ENCODE measurements at places on chromosomes 1 and 21.

GRCh38 chr1:183841550-183841949 is 36.6 kb downstream of the RGL1 start:
- DNase-seq, result no peak

- no peak for DNase-seq
These were observed 19.7 kb upstream of the CAPZB start for GRCh38 chr1:19504796-19505692.

- no peak for DNase-seq
These were observed 1450.2 kb downstream of the BRINP3 start for GRCh38 chr1:189027512-189027911.

- no peak for DNase-seq
These were observed 186.3 kb upstream of the DMRTA2 start for GRCh38 chr1:50609508-50609907.

DNA sequence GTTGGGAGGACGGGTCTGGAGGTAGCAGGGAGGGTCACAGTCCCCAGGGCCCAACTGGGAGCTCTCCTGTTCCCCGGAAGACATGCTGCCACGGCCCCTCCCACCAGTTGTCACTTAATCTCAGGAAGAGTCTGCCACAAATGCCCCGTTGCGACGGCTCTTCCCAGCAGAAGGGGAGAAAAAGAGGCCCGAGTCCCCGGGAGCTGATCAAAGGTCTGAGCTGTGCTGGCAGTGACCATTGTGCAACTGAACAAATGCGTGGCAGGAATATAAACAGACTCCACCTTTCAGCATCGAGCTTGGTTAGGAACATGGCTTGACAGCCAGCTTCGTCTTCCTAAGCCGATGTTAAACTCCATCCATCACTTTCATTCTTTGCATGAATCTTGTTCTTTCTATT is 27.8 kb upstream of the ZBTB21 start:
- no peak for DNase-seq

- no peak for DNase-seq
These were observed 41.7 kb upstream of the ECE1 start for GRCh38 chr1:21331752-21332478.

DNA sequence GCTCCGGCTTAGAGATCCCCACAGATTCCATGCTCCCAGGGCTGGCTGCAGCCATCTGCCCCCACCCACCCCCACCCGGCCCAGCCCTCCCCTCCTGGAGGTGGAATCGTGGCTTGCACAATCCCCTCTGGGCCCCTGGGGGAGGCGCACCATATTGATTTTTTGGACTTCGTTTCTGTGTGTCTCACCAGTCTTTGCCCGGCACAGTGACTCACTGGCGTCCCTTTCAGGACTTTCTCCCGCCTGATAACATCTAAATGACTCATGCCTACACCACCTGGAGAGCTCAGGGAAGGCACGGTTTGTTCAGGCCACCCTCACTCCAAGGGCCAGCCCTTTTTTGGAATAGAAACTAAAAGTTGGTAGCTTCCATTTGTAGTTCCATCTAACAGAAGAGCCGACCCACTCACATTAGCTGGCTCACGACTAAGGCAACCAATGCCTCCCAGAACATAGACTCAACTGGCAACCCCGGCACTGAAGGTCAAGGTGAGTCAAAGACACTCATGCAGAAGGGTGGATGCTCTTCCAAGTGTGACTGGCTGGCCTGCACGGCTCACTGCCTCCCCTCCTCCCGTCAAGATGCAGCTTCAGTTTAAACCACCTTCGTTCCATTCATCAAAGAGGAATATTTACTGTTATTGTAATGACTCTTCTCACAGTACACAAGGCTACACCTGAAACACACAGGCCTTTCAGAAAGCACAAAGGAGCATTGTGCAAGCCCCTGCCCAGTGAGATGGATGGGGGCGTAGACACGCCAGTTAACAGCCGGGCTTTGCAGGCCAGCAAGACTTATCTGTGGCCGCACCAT is 18.1 kb upstream of the ETS2 start:
- DNase-seq, result no peak

GRCh38 chr1:56644919-56645676 is at the start of gene PRKAA2:
TSS of gene PRKAA2 (plus strand) at chr1:56645314. CDS start at chr1:56645388, 74 bp downstream.
- DNase-seq, result no peak

DNA sequence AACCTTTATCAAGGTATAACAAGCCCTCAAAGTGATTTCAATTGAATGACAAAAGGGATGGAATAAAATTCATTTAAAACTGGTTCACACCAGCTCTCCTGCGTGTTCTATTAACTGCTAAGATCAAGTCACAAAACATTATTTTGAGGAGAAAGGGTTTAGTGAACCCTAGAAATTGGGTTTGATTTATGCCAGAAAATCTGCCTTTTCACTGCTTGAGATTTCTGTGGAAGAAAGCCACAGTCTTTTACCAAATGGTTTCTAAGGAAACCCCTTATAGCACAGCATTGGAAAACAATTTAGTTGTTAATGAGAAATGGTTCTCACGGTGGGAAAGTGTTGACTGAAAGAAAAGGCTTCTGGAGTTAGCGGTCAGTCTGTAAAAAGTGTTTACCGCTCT is 43.6 kb upstream of the DPH5 start:
- DNase-seq, result no peak
